SK-N-DZ (cell line): ENCODE measurements at places on chromosomes 3 and 15.

DNA sequence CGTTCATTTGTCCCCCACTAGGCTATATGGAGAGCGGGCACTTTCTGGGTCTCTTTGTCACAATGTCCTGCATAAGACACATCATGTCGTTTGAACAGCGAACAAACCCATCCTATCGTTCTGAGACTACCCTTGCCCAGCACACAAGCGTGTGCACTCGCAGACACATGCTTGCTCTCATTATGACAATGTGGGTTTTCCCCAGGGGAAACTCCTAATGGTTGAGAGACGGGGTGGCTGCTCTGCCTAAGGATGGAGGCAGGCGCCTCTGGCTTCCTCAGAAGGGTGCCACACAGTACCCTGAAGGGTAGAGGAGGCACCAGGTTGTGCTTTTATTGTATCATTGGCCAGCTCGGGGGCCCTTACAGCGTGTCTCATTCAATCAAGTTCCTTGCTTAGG lies 51.0 kb upstream of the MYZAP start:
- DNase-seq = no peak

GRCh38 chr15:68062946-68063465 lies 8.9 kb downstream of the PIAS1 start:
- no peak for DNase-seq

- DNase-seq = no peak
These were observed 311.3 kb downstream of the SLC9A9 start for GRCh38 chr3:143536817-143537535.

GRCh38 chr3:128094295-128095151 lies 29.1 kb downstream of the RUVBL1 start:
- DNase-seq = no peak

DNA sequence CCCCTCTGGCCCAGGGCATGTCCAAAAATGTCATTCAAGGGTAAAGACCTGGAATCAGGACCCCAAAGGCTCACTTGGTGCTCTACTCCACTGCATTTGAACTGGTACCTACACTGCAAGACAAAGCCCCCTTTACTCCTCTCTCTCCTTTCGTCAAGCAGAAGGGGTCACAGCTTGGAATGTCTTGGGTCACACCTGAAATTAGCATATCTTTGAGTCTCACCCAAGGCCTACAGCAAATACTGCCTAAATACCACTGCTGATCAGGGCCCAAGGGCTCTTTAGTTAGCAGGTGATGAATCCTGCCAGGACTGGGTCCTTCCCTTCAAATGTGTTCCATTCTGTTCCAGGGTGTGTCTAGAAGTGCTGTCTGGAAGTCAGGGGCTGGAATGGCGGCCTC lies 320.6 kb downstream of the SV2B start:
- no peak for DNase-seq

DNA sequence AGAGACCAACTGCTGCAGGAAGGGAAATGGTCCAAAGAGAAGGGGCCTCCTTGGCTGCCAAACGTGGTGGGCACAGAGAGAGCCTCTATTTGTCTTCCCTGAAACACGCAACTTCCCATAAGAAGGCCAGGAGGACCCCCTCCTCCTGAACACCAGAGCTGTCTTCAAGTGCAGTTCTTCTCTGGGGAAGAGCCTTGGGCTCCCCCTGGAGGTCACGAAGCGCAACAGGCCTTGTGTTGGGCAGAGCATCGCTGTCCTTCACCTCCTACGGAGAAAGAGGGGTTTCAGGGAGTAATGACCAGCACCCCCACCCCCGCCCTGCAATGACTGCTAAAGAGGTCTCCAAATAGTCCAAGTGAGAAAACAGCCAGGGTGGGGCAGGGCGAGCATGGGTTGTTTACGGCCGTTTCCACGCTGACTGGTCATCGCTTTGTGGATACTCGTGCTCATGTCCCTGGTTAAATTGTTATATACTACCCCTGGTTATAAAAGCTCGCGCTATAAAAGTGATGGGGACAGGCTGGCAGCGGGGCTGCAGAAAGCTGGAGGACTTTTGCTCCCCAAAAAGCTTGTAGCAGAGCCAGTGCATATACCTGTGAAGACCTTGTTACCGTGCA lies 397.5 kb upstream of the ATP10A start:
- DNase-seq = peak; percentile 32

DNA sequence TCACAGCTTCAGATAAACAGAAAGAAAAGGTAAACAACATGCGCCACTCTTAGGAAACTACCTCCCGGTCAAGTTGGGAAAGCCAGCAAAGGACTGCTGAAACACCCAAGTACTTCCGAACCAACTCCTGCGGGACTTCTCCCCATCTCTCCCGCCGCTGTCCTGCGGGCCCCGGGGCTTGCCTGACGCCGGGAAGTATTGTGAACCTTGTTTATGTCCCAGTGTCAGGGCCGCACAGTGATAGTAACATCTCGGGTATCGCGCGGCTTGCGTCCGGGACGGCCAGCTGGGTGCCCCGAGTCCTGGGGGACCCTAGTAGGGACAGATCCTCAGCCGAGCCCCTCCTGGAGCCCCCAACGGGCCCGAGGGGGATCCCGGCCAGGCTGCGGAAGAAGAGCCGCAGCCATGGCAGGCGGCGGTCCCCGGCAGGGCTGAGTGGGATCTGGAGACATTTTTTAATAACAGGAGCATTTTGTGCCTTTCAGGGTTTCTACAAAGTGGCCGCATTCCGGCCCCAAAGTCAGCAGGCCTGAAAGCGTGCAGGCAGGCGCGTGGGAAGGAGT lies 756 bp downstream of the CLPX start:
- DNase-seq = peak; percentile 52

- DNase-seq = no peak
These were observed 10.1 kb downstream of the PRR23E start for GRCh38 chr3:127203024-127203423.

DNA sequence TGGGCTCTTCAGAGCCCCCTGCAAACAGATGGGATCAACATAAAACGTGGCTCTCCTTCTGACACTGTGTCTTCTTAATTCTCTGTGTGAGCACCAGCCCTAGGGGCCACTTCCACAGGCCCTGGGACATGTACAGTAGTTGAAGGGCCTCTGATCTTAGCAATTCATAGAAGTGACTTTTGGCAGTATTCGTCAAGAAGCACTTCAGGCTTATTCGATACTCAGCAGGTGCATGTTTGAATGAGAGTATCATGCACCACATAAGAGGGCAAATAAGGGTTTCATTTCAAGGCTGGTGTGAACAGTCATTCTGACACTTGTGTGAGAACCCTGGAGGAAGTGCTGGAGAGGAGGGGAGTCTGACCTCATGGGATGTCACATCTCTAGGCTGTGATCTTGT lies 113.9 kb downstream of the GABRG3 start:
- no peak for DNase-seq

DNA sequence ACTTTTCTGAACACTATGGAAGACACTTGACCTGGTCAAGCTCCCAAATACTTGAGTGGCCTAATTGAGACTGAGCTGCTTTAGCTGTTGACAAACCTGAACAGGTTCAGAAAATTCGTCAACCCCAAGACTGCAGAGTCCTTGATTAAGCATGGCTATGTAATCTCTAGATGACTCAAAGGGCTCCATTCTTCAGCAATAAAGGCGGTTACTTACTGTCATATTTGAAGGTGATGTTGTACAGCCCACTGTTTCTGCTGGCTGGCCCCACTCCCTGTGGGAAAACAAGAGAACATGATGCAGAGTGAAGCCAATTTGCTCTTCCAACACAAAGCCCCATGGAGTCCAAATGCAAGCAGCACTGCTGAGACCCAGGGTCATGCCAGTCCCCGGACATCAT lies 45.1 kb downstream of the IL17RD start:
- DNase-seq = peak; percentile 79

DNA sequence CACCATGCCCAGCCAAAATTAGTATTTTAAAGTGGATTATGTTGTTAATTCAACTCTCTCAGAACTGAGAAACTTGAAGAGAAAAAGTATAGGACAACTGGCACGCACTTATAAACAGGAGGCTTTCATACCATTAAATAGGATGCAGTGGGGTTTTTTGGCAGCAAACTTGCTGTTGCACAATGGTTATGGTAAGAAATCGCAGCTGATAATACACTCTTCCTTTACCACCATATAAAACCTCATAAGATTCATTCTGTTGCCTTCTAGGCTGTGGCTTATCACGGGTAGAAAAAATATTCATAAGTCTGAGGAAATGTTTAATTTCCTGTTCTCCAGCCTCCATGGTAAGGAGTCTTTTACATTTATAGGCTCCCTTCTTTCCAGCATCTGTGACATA lies 95.3 kb downstream of the TMCO5A start:
- DNase-seq = no peak

DNA sequence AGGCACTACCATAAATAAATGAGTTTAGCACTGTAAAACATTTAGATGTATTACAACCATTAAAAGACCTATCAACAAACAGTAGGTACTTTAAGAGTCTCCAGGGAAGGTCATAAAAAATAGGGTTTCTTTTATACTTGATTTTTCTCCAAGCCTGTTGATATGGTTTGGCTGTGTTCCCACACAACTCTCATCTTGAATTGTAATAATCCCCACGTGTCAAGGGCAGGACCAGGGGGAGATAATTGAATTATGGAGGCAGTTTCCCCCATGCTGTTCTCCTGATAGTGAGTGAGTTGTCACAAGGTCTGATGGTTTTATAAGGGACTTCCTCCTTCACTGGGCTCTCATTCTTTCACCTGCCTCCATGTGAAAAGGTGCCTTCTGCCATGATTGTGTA lies 468.9 kb upstream of the UBE2E2 start:
- no peak for DNase-seq

GRCh38 chr15:34012461-34013028 lies 26.5 kb downstream of the AVEN start:
- DNase-seq = no peak

DNA sequence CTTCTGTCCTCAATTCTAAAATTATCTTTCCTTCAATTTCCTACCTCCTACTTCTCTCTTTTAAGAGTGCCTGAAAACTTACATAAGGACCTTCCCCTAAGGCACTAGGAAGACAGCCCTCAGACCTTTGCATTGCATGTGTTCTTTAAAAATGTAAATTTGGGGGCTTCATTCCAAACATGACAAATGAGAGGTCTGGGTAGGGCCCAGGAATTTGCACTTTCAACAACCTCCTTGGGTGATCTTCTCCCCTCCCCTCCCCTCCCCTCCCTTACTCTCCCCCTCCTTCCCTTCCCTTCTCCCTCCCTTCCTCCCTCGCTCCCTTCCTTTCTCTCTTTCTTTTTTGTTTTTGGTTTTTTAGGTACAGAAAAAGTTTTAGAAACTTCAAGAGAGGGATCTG lies 18.7 kb downstream of the USF3 start:
- no peak for DNase-seq

- DNase-seq = peak; percentile 6
These were observed 769.5 kb downstream of the GRM7 start for GRCh38 chr3:7630351-7630911.

DNA sequence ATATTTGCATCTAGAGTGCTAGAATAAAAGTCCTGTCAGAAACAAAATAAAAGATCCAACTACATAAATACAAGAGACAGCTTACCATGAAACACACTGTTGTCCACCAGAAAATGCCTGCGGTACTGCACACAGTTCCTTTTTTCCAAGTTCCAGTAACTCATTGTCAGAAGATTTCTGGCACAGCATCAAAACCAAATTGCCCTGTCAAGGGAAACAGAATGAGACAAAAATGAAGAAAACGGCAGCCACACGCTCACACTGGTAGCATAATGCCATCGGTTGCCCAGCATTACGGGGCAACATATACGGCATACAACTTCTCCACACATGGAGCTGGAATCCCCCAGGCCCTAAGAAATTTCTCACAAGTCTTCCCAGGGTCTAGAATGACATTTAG lies 40.8 kb downstream of the PLCH1 start:
- no peak for DNase-seq

DNA sequence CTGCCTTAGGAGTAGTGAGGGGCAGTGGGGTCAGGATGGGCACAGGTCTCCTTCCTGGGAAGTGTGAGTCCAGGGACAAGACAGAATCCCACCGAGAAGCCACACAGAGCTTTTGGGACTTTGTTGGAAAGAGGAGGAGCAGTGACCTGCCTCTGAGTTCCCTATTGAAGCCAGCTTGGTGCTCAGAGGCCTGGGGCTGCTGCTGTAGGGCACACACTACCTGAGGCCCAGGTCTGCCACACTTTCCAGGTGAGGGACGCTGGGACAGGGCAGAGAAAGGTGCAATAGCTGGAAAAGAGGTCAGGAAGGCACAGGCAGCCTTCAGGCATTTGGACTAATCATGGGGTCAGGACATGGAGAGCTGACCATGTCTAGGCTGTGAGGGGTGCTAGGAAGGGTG lies 67.7 kb downstream of the SCN5A start:
- DNase-seq = no peak

GRCh38 chr3:71951361-71951760 lies 166.4 kb upstream of the PROK2 start:
- DNase-seq = no peak

DNA sequence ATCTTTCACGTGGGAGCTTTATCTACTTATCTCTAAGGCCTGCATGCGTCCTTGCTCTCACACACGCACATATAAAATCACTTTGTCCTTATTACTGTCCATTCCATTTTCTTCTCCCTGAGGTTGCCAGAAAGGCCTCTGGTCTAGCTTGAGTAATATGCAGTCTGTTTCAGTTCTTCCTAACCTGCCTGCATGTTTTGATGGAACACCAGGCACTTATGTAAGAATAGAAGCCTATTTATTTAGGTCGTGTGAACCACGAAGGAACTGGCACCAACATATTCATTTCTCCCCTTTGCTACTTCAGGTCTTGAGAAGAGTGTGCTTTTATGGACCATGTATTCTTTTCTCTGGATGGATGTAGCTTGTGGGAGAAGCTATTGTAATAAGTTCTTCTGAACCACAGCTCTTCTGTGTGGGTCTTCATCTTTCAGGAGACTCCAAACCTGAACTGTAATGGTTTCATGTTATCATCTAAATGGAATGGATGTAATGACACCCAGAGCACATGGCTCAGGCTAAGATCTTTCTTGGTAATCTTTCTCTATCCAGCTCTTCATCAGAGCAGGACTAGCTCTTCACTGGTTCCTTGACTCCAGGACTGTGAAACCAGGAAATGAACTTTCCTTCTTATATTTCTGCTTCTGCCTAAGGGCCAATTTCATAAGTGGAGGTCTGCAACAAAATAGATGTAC lies 53.8 kb downstream of the UBE2E2 start:
- peak; percentile 73 for DNase-seq

DNA sequence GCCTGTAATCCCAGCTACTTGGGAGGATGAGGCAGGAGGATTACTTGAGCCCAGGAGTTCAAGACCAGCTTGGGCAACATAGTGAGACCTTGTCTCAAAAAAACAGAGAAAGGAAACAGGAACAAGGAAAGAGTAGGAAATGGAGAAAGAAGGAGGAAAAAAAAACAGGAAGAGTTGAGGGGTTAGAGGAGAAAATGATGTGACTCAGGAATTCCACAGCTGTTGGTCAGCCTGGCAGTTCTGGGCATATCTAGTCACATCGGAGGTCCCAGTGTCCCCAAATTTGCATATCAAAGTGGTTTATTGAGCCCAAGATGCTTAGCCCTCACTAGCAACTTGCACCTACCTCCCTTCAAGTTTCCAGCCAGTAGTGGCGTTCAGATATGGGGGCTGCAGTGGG lies 18.8 kb upstream of the JMJD7 start:
- no peak for DNase-seq

DNA sequence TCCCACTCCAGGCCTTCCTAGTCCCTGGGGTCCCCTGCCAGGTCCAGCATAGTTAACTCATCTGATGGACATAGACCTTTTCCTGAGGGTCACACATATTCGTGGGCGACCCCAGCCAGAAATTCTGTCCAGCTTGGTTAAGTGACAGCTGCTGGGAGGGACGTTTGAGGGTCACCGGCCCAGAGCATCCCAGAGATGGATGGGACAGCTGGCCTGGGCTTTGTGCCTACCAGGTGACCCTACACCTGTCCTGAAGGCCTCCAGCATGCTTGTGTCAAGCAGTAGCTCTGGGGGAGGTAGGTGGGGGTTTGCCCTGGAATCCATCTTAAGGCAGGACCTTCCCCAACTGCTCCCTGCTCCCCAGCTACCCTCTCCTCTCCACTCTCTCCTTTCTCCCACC lies 9.1 kb upstream of the DAG1 start:
- DNase-seq = no peak
